Dermis microvascular lymphatic vessel endothelial cell (primary cell): ENCODE measurements at places on chromosomes 11 and 22.

DNA sequence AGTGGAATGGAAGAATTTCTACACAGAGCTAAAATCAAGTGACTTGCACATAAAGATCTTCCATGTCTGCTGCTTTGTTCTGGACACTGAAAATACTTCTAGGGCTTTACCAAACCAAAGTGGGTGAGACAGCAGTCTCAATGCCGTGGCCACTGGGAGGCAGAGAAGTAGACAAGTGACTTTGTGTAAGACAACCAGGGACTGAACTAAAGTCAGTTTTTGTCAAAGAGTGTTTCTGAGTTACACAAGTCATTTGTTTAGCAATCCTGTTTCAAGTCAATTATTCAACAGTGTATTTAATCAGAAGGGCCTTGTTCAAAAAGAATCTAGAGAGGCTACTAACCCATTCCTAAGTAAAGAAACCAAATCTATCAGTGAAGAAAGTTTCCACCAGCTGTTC lies 46.6 kb downstream of the TCP11L1 start:
- no peak for DNase-seq

- DNase-seq: no peak
Observed at GRCh38 chr11:86790867-86791849, 9.2 kb upstream of the PRSS23 start.

DNA sequence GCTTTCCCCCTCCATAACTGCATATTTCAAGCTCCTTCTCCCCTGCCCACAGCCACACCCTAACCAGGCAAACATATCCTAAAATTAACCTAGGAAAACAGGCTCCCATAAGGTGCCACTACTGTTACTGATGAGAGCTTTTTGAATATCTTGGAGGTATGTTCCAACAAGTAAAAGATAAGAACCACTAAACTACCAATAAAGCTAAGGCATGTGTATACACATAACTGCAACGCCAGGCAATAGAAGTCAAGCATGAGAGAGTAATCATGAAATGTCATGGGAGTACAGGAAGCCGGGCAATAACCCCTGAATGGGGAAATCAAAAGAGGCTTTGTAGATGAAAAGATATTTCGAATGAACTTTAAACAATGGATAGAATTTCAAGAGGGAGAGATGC lies 9.3 kb downstream of the MMP13 start:
- DNase-seq: no peak

GRCh38 chr22:38753948-38754750 lies 1.6 kb downstream of the SUN2 start:
- peak; percentile 53 for DNase-seq

DNA sequence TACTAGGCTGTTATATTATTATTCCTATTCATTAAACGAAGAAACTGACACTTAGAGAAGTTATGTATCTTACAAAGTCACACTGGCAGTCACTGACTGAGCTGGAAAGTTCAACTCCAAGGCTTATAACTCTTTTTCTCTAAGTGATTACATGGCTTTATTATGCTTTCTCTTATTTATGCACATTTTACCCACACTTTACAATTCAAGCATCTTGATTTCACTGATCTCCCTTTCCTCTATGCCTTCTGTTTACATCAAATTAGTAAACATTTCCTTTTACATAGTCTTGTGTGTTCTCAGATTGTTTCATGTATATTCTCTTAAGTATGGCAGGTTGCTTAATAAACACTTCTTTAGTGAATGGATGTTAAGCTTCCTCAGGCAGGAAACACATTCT lies 66.0 kb downstream of the CLPB start:
- no peak for DNase-seq

- no peak for DNase-seq
Observed at GRCh38 chr11:67120456-67120855, 1.4 kb downstream of the KDM2A start.

DNA sequence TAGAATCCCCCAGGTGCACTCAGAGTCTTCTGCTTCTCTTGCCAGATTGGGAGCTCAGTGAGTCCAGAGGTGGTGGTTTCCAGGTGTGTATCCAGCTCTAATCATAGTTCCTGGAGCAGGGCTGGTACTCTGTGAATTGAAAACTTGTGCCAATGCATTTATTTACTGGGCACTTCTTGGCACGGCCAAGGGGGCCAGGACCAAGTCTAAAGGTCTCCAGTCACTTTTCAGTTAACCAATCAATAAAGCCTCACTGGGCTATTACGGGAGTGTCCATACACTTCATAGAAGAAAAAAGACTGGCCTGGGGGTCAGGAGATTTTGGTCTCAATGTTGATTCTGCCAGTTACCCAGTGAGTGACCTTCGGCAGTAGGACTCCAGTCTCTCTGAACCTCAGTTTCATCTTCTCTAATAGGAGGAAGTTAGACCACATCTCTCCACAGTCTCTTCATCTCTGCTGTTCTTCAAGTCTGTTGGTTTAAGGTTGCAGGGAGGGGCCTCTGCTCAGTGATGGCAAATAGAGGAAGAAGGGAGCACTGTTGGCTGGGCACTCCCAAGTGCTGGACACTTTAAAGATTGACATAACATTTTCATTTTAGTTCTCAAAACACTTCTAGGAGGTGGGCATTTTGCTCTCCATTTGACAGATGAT lies 188.5 kb upstream of the E2F8 start:
- DNase-seq: no peak

DNA sequence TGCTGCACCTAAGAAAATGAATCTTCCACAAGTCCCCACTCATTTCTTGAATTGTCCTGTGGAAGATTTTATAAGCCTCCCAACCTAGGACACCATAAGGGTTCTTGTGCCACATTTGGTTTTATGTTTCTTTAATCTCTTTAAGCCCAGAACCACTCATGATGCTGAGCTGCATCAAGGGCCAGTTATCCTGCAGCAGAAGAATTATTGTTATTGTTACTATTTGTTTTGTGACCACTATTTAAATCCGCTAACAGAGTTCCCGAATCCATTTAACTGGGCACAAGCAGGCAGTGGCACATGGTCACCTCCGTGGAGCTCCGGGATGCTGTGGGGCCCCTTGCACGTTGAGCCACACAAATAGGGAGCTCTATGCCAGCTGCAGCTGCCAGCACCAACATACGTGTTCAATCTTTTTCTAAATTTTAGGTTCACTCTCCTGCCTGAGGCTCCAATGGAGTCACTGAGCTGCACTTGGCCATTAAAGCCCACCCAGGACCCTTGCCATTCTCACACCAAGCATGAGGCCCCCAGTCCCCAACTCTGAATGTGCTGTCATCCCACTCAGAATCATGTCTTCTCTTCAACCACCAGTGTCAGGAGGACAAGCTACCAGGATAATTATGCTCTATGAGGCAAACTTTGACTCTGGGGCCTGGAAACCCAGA lies 60.6 kb downstream of the DGCR2 start:
- no peak for DNase-seq

GRCh38 chr22:31292236-31292989 lies at the start of gene PIK3IP1:
Gene PIK3IP1, minus strand, starts transcription at chr22:31292488. Its CDS starts 144 bp downstream, at chr22:31292344.
- DNase-seq: peak; percentile 94

DNA sequence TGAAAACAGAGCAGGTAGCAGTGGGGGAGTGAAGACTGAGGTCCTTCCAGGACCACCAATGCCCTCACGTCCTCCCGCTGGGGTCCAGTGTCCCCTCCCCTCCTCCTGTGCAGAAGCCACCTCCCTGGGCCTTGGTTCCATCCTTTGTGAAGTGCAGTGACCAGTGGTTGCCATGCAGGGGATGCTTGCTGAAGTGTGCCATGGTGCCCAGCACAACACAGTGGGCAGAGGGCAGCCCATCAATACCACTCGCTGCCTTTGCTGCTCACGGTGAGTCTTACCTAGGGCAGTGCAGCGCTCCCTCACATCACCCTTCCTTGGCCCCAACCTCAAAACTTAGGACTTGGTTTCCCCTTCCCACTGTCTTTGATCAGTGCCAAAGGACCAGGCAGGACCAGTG lies 12.9 kb downstream of the MYEOV start:
- no peak for DNase-seq

- no peak for DNase-seq
Observed at GRCh38 chr11:128351168-128351567, 236.2 kb downstream of the ETS1 start.

- DNase-seq: no peak
Observed at GRCh38 chr11:71311176-71311925, 59.0 kb upstream of the SHANK2 start.

DNA sequence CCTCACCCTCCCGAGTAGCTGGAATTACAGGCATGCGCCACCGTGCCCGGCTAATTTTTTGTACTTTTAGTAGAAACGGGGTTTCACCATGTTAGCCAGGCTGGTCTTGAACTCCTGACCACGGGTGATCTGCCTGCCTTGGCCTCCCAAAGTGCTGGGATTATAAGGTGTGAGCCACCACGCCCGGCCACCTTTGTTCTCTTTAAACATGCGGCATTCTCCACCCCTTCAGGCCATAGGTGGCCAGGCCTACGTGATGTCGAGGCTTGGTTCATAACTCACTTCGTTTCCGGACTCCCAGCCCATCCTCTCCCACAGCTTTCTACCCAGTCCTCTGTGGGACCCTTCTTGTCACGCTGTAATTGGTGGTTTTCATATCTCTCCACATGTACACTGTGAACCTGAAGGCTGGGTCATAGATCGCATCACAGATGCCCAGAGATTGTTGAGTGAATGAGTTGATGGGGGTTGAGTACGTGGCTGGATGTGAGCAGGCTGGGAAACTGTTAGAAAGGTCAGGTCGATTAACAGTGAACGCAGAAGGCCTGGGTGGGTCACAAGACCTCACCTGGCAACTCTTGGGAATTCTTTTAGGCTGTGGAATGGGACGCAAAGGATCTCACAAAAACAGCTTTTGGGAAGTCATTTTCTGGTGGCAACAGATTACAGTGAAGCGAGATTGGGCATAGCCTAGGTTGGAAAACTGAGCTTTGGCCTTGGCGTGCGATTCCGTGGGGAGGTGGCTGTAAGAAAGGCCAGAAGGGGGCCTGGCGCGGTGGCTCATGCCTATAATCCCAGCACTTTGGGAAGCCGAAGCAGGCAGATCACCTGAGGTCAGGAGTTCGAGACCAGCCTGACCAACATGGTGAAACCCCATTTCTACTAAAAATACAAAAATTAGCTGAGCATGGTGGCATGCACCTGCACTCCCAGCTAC lies 44.5 kb downstream of the ST14 start:
- DNase-seq: no peak

DNA sequence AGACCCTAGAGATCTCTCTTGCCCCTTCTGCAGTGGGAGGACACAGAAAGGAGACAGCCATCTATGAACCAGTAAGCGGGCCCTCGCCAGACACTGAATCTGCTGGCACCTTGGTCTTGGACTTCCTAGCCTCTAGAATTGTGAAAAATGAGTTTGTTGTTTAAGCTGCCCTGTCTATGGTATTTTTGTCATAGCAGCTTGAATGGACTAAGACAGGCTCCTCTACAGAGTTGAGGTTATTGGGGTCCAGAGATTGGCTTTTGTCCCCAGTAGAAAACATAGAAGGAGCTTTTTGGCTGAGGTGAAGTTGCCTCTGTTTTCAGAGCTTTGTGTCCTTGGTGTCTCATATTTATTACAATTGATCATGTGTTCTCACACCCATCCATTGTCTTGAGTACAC lies 77.2 kb downstream of the STIM1 start:
- no peak for DNase-seq

GRCh38 chr22:36510966-36511881 lies 4.4 kb upstream of the FOXRED2 start:
- peak; percentile 42 for DNase-seq

DNA sequence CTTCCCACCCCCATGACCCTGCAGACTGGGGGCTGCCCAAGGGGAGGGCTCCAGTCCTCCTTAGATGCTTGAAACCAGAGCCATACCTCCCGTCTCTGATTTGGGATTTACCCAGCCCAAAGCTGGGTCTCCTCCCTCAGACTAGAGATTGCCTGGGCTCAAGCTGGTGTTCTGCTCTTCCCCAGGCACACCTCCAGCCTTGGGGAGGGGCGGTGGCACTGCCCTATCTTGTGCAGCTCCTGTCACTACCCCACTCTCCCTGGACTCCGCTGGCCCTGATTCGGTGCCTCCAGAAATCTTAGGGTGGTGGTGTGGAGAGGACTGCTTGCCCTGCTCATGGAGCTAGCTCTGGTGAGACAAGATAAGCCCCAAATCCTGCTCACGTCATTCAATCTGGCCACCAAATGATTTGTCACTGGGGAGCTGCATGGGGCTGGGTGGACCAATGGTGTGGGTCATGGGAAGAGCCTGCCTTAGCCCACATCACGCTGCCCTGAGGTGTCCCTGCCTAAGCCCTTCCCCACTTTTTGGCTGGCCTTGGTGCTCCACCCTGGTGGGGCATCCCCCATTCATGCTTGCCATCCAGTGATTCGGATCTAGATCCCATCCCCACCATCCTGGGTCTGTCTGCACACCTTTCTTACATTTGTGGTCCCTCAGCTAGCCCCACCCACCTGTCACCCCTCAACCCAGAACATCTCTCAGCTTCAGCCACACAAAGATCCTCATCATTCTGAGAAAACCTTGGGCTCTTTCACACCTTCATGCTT lies 87.7 kb downstream of the PDE2A start:
- no peak for DNase-seq

DNA sequence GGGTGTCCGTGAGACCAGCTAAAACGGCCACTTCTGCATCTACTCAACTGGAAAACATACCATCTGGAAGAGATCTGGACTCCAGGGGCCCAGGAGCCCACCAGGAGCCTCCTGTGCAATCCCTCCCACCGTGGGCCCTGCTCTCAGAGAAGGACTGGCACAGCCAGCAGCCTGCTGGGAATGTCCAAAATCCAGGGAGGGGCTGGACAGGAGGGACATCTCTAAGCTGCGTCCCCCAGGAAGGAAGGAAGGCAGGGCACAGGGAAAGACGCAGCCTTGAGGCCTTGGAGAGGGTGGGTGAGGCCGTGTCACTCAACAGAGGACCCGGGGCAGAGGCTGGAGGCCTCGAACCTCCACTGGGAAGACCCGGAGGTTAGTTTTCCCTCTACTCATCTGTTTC lies 78.0 kb downstream of the PHF21B start:
- DNase-seq: no peak

DNA sequence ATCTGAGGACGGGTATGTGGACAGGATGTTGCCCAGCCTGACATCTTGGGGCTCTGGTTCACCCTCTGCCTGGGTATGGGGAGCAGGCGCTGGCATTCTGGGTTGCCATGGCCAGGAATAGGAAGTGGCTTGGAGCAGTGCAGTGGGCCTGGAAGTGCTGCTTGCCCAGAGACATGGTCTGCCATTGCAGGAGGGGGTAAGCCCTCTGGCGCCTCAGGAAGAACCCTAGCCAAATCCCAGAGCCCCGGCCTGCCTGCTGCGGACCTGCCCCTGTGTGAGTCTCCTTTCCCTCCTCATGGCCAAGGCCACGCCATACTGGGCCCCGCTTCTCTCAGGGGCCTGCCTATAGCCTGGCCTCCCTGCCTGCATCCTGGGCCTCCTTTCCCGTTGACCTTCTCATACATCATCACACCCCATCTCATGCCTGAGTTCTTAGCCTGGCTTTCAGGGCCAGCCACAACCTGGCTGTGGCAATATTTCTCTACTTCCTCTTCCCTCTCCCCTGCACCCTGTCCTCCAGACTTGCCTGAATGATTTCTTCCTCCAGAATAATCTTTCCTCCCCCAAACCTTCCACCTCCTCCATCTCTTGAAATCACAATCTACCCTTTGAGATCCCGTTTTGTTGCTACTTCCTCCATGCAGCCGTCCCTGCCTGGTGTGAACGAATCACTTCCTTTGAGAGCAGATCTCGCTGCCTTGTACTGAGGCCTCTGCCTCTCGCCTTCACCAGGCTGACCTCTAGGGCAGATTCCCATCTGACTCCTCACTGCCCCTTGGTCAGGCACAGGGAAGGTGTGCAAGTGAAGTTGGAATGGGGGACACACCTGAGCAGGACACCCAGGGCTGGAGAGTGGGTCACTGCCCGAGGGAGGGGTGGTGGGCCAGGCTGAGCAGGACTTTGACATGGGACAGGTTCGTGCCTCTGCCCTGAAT lies 5.2 kb downstream of the CAPN5 start:
- peak; percentile 17 for DNase-seq

- no peak for DNase-seq
Observed at GRCh38 chr22:22735695-22736611, 91.5 kb downstream of the GGTLC2 start.

GRCh38 chr11:65204646-65205601 lies 23.2 kb downstream of the CAPN1 start:
- DNase-seq: no peak
